NCI-H510A treated with DMSO at 0.1 percent for 48 hours (cell line): ENCODE measurements at places on chromosomes 1 and 21.

GRCh38 chr1:161885003-161885402 is 118.9 kb downstream of the ATF6 start:
- DNase-seq = no peak

DNA sequence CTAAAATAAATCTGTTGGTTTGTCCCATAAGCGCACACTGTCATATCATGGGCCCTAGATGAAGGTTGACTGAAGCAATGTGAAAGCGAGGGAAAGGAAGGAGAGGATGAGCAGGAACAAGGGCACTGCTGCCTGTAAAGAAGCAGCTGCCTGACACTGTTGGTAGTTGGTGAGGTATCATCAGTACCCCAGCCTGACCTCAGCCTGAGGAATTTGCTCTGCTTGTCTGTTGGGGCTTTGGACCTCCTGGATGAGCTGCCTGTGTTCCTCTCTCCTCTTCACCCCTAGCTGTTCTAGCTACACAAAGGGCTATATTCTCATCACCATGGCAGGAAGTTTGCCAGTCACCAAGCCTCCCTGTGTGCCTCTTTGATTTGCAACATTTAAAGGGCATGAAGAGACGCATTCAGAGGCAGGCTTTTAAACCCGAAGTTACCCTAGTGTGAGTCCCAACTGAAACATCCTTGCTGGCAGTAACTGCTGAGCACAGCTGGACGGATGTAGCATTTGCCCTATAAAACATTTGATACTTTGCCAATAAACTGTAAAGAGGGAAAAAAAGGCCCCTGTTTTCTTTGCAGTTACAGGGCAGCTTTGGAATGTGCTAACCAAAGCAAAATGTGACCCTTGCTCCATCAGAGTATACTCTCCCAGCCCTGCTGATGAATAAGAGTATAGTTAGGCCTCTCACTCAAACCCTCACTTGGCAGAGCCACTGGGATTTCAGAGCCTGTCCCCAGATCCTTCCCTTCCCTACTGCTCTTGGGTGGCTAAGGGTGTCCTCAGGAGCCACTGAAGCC is 22.2 kb upstream of the SPATA6 start:
- no peak for DNase-seq

GRCh38 chr1:39086386-39086785 is 60.2 kb downstream of the NDUFS5 start:
- DNase-seq = no peak

GRCh38 chr1:175477786-175478185 is 265.6 kb downstream of the TNR start:
- no peak for DNase-seq

DNA sequence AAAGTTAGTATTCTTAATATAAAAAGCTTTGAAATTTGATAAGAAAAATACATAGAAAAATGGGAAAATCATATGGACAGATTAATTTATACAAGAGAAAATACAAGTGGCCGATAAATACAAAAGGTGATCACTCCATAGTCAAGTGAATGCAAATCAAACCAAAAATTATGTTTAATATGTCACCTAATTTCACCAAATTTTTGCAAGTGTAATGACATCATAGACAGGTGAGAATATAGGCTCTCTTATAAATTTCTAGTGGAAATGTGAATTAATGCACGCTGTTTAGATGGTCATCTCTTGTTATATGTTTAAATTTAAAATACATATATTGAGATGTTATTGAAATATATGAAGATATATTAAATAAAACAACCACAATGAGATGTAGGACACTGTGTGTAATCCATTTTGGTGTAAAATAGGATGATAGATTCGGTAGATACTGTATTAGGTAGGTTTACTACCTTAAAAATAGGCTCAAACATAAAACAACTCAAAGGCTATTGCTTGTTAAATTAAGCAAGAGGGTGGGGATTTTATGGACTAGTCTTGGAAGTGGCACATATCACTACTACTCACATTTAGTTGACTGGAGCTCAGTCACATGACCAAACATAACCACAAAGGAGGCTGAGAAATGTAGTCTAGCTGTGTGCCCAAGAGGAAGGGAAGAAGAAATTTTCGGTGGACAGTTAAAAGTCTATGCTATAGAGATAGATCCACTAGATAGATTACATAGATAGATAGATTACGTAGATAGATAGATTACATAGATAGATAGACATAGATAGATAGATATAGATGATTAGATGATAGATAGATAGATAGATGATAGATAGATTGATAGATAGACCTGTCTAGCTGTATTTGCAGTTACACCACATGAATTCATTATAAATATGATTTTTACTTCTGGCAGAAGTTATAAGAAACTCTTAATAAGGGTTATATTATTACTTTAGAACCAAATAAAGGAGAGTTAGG is 9.2 kb downstream of the INSL5 start:
- no peak for DNase-seq

DNA sequence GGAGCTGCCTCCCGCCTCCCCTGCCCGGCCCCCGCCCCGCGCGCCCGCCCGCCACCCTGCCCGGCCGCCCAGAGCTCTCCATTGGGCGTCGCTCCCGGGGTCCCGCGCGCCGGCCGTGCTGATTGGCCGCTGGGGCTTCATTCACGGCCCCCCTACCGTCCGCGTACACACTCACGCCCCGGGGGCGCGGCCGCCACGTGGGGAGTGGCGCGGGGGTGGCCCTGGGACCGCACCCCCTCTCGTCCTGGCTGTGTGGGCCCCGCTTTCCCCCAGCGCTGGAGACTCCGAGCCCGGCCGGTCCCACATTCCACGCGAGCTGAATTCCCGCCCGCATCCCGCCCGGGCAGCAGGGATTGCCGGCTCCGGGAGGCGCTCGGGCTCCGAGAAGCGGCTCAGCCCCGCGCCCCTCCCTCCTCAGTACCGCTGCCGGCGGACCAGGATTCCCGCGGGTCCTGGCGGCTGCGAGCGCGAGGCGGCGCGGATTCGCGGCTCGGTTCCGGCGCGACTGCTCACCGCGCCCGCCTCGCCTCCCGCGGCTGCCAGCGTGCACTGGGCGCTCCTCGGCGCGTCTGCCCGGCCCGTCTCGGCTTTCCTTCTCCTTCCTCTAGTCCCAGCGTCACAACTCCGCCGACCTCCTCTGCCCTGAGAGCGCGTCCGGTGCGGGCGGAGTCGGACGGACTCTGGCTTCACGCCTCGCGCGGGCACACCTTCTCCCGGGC is 450 bp upstream of the POU3F1 start:
- peak; percentile 99 for DNase-seq

DNA sequence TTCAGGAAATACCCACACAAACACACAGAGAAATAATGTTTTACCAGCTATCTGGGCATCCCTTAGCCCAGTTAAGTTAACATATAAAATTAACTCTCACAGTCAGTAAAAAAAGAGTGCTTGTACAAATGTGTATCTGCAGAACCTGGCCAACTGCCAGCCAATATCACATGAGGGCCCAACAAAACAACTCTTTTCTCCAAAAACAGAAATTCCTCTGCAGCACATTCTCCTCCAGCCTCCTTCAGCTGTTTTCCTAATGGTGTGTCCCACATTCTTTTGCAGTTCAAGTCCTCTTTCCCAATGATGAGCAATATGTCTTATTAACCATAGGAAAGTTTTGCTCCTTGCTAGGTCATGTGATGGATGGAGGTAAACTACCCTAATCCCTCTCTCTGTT is 75.5 kb downstream of the LRRC7 start:
- DNase-seq = no peak

GRCh38 chr1:66648901-66649595 is 103.2 kb upstream of the DYNLT5 start:
- no peak for DNase-seq

- DNase-seq = no peak
These were observed 687 bp downstream of the PRKAB2 start for GRCh38 chr1:147171399-147172167.

DNA sequence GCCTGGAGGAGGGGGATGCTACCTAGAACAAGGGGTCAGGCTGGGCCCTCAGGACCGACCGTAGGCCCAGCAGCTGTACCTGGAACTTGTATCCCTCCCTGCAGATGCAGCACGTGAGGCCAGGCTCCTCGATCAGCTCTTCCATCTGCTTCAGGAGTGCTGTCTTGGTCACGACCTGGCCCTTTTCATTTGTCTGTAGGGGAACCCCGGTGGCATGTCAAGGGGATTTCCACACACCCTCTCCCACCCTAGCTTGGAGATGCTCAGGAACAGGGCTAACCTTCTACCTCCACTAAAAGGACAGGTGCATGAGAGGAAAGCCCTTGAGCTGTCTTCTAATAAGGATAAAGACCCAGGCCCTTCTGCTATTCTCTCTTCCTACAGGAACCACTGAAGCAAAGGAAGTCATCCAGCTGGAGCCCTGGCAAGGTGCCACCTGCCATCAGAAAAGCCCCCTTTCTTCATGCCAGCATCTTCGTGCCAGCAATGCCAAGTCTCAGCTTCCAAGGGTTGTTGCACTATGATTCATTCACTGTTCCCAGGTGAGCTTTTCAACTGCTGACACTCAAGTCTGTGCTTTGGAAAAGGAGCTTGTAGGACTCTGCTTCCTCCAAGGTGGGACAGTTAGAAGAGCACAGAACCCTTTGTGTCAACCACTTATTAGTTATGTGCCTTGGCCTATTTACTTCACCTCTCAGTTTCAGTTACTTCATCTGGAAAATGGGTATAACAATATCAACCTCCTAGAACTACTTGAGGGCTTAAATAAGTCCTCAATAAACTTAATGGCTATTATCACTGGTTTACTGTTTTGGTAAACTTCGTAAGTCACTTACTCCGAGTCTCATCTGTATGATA is 122.1 kb downstream of the UBR4 start:
- DNase-seq = no peak
